ENCODE measurements at places on chromosomes 5 and 9.
A peak's percentile ranks its signal among the peaks of the same experiment; 100 is the strongest.

- DNase-seq = no peak
Measured at GRCh38 chr5:175778951-175779503, 92.4 kb upstream of the CPLX2 start.

- DNase-seq = no peak
Measured at GRCh38 chr9:110429453-110429852, 91.8 kb upstream of the TXNDC8 start.

- DNase-seq = peak; percentile 35
Measured at GRCh38 chr5:172690258-172691075, 49.4 kb downstream of the NEURL1B start.

GRCh38 chr5:129760636-129761325 lies 12.9 kb downstream of the MINAR2 start:
- no peak for DNase-seq

DNA sequence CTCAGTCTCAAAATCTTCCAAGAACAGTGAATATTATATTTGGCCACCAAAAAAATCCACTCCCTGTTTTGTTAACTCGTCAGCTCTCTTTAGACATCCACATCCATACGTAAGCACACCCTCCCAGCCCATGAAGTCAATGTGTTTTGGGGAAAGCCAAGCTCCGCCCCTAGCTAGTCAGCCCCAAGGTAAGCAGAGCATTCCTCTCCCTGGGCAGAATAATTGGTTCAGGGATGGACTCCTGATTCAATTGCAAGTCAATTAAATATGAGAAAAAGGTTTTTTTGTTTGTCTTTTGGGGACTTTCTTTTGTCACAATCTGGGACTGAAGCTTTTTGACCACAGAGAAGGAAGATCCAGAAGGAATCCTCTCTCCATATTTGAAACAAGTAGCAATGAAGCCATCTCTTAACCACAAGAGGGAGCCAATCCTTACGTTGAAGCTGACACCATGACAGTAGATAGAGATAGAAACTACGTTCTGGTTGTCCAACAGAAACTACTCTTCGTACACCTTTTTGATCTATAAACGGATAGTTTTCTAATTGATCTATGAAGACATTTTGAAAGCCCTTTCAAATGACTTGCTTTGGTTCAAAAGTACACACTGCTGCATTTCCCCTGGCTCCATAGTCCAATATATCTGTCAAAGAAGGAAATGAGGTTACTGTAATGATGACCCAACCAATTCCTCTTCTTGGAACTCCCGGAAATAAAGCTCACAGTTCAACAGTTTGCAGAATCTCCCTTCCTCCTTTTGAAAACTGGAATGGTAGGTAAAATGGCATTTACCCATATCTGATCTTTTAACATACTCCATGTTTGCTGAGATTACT lies 166.4 kb downstream of the TLE1 start:
- DNase-seq = no peak

GRCh38 chr5:163645421-163646416 lies 140.3 kb downstream of the MAT2B start:
- DNase-seq = no peak

DNA sequence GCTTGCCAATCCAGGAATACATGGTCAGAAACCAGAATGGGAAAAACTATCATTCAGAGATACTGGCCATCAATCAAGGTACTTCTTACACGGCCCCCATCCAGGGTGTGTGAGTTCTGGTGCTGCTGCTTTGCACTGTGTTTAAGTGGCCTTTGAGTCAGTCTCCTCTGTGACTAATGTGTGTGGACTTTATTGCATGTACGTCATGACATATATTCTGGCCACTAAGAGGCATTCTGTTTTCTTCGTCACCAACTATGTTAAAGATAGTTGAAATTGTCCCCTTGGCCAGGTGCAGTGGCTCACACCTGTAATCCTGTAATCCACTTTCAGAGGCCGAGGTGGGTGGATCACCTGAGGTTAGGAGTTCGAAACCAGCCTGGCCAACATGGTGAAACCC lies 8.5 kb downstream of the EXOSC3 start:
- no peak for DNase-seq

- no peak for DNase-seq
Measured at GRCh38 chr5:2651116-2651515, 100.4 kb downstream of the IRX2 start.

- DNase-seq = no peak
Measured at GRCh38 chr9:131620764-131621520, 75.6 kb downstream of the PRRT1B start.

DNA sequence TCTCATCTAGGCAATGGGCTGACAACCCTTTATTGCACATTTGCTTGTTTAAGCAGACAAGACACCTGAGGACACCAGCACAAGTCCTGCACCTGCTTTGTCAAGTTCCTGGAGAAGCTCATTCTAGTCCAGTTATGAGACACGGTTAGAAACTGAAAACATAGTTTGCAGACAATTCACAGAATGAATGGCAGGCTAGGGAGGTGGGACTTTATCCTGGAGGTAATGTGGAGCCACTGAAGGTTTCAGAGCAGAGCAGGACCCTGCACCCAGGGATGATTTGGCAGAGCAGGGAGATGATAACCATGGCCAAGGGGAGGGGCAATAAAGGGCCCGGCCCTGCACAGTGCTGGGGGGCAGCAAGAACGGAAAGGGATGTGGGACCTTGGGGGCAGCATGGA lies 50.7 kb upstream of the SLC25A51 start:
- DNase-seq = peak; percentile 8

DNA sequence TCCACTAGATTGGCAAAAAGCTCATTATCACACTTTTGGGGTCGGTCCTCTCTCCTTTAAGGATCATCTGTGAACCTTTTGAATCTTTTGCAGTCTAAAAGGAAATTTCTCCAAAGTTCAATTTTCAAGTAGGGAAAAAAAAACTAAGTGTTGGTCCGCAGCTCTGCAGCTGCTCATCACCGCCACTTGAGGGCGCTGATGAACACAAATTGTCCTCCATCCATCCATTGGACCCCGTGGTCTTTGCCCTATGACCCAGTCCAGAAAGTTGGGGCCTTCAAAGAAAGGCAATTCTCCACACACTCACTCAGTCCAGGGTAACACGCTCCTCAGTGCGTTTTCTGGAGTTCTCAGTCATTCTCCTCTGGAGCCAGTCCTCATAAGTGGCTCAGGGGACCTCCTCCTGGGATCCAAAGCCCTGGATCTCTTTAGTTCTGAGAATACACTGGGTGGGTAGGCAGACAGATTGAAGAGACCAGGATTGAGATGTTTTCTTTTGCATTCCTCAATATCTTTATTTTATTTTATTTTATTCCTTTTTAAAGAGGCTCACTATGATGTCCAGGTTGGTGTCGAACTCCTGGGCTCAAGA lies 63.6 kb upstream of the SLC28A3 start:
- peak; percentile 31 for DNase-seq

GRCh38 chr5:147613359-147613758 lies 103.5 kb upstream of the DPYSL3 start:
- no peak for DNase-seq

GRCh38 chr9:88829276-88829675 lies 162.0 kb upstream of the S1PR3 start:
- DNase-seq = peak; percentile 36

DNA sequence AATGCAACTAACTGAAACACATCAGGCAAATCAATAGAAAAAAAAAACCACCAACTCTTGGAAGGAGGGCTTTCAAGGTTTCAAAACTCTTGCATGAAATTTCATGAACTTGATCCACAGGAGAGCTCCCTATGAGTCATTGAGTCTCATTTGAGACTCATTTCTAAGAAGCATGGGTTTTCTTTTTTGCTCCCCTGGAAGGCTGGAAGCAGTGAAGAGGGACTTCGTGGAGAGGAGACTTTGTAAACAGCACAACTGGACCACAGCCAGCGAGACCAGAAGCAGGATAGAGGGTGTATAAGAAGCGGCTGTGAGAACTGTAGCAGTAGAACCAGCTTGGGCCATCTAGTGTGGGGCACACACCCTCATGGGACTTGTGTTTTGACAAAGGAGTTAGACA lies 41.2 kb upstream of the RAPGEF1 start:
- DNase-seq = no peak

GRCh38 chr5:168159425-168159824 lies 132.0 kb upstream of the WWC1 start:
- DNase-seq = no peak

DNA sequence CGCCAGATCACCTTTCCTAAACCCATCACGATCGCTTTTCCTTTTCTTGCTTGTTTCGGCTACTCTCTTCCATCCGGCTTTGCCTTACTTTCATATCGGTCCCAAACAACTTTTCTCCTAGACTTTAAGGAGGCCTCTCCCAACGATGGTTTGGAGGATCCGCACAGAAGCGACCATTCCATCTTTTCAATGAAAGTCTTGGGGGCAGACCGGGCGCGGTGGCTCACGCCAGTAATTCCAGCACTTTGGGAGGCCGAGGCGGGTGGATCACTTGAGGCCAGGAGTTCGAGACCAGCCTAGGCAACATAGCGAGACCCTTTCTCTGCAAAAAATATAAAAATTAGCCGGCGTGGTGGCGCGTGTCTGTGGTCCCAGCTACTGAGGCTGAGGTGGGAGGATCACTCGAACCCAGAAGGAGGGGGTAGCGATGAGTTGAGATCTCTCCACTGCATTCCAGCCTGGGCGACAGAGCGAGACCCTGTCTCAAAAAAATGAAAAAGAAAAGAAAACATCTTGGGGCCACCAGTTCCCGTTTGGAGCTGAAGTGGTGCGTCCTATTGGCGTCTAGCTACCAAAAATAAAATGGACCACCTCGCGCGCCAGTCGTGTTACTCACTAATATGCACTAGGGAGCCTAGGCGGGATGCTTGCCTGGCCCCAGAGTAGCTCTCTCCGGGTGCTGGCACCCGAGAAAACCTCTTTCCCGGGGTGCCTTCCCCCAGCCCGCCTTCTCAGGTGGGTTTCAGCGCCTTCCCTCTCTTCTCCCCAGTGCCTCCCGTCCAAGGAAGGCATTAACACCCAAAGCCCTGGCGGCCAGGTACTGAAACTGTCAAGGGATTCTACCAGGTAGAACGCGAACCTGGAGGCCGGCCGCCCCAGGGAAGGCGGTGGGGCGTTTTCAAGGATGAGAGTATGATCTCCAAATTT lies 800 bp upstream of the AP3B1 start:
- peak; percentile 45 for DNase-seq

DNA sequence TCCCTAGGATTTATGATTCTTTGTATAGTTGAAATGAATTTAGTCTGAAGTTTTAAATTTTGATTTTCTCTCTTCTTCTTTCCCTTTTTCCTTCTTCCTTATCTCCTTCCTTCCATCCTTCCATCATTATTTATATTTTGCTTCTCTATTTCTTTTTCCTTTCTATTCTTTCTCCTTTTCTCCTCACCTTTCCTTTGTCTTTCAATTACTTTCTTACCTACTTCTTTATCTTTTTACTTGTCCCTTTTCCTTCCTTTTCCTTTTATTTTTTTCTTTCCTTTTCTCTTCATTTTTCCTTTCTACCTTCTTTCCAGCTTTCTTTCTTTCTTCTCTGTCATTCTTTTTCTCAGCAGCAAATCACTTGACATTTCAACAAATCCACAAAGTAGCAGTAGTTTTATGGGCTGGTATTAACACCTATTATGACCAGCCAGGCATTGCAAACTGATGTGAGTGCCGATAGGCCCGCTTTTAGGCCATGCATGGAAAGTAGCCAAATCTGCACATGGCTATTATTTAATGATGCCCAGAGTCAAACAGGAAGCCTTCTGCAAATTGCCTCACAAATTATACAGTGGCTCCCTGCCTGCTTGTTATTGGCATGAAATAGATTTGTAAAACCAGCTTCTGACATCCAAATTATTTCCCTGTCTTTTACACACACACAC lies 37.1 kb upstream of the NR3C1 start:
- DNase-seq = no peak

GRCh38 chr9:121026260-121026691 lies 23.8 kb downstream of the C5 start:
- DNase-seq = no peak

DNA sequence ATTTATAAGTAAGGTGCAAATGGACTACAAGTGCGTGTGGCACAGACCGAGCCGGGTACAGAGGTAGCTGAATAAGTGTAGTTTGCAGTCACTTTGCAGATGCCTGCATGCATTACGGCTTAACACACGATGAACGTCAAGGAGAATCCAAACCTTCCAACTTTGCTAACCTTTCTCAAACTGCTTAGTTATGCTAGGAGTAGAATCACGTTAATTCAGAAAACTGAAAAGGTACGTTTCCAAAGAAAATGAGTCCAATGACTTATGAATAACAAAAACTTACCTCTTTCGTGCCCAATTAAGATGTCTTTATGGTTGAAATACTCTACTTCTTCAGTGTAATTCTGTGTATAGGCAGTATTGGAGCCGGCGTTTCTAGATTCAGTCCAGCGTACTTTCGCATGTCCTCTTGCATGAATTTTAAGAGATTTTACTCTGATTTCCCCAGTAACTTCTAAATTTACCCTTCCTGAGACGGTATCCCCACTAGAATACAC lies 539 bp downstream of the ARRDC3 start:
- DNase-seq = peak; percentile 49

All from activated naive CD4-positive, alpha-beta T cell treated with anti-CD3 and anti-CD28 coated beads for 36 hours (primary cell).